ENCODE measurements at places on chromosomes 6 and 20.

DNA sequence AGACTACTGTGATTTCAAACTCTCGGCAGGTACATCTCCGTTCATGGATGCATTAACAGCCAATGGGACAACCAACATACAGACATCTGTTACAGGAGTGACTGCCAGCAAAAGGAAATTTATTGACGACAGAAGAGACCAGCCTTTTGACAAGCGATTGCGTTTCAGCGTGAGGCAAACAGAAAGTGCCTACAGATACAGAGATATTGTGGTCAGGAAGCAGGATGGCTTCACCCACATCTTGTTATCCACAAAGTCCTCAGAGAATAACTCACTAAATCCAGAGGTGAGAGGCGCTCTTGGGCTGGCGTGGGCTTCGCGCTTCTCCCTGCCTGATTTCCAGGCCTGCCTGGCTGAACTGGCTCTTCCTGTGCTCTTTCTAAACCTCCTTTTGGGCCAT is 68.4 kb downstream of the RPP40 start:
- DNase-seq, result no peak

DNA sequence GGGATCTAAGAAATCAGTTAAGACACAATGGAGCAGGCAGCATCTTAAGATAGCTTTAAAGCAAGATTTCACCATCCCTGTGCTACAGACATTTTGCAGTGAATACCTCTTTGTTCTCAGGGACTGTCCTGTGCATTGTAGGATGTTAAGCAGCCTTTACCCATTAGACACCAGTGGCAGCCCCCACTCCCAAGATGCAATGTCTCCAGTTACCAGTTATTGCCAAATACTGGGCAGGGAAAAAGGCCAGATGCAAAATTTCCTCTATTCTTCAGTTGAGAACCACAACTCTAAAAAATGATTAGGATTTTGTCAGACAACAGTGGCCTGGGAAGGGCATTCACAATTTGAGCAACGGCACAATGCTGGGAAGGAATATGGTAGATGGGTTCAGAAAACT is 6.1 kb downstream of the FBXO5 start:
- no peak for DNase-seq

DNA sequence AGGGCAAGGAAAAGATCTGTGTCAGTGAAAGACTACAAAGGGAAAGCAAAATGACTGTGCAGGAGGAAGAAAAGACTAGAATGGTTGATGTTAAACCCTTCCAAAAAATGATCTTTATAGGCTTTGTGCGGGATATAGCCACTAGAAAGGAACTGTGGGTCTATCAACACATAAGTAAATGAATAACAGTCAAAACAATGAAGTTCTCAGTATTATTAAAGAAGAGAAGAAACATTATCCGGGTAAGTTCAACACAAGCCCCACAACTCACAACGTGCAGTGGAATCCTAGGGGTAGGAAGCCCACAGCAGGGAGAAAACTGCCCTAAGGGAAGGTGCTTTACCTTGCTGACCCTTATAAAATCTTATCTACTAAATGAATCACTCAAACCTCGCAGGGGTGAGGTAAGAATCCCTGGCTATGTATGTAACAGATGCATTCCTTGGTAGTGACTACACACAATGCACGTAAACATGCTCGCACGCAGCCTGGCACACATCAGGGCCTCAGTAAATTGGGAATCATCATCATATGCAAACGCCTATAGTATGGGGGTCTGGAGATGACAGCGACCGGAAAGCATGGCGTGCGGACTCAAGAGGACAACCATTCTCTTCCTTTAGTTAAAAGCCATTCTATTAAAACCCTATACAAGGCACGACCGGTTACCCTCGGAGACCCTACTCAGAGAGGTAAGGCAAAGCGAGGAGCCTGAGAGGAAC is 11.3 kb downstream of the TFAP2A start:
- no peak for DNase-seq

DNA sequence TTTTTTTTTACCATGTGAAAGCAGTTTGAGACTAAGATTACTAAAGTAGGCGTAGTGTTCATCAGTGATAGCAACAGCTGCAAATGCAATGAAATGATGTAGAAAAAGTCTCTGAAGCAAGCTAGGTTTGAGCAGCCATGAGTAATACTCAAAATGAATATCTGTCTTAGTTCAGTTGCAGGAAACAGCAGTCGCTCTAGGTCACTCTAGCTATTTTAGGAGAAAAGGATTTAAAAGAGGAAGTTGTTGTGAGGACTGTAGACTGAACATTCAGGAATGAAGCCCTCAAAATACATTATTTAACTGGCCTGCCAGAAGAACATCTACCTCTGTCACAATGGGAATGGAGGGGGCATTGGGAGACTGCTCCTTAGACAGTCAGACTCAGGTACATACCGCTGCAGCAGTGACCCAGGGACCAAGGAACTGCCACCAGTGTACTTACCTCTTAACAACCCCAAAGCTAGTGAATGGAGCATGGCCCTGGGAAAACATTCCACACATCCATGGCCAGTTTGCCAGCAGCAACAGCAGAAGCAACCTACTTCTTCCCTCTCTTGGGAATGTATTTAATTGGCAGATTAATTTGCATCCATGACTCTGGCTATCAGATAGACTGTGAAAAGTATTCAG is 243.0 kb upstream of the KHDRBS2 start:
- DNase-seq, result no peak

DNA sequence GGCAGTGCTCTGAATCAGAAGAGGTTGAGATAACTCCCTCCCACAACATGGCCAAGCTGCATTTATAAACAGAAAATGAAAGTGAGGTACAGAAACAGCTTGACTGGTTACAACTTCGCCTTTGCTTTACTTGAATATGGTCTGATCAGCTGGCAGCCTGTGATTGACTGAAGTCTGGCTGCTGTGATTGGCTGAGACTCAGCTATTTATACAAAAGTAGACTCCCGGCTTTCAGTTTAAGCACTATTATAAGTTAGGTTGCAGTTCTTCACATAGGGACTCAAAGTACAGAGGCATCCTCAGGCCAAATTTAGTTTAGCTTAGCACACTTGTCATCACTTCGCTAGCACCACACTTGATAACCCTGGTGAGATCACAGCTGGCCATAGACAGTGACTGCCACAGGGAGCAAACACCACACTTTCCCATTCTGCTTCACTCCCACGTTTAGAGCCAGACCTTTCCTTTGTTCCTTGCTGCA is 362.6 kb downstream of the EPM2A start:
- no peak for DNase-seq

- DNase-seq, result no peak
Measured at GRCh38 chr6:121309768-121310469, 24.4 kb downstream of the TBC1D32 start.

DNA sequence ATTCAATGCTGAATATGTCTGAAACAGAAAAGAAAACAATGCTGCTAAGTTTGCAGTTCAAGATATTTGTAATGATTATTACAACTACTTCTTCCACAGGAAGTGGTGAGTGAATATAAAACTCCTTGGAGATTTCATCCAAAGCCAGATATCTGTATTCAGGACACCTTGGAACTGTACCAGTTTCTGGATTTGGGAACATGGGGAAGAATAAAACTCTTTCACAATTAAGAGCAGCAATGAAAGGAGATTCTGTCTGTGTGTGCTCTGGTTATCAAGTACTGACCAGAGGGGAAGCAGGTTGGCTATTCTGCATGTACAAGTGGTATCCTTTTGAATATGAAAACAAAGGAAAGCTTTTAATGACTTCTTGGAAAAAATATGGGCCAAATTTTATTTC is 21.1 kb downstream of the ELOVL2 start:
- no peak for DNase-seq

DNA sequence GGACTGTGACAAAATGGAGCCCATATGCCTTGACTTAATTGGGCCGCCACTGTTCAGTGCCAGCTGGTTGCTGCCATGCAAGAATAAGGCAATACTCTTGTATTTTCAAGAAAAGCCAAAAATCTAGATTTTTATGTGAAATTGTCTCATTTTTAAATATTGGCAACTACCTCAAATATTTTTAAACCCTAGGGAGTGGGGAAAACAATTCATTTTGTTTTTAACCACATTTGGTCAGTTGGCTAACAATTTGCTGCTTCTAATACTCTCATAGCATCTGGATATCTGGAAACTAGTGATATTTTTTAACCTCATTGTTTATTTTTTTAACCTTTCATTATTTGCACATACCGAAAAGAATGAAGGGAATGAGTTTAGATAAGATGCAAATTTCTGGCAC is 91.0 kb downstream of the EYA2 start:
- no peak for DNase-seq

DNA sequence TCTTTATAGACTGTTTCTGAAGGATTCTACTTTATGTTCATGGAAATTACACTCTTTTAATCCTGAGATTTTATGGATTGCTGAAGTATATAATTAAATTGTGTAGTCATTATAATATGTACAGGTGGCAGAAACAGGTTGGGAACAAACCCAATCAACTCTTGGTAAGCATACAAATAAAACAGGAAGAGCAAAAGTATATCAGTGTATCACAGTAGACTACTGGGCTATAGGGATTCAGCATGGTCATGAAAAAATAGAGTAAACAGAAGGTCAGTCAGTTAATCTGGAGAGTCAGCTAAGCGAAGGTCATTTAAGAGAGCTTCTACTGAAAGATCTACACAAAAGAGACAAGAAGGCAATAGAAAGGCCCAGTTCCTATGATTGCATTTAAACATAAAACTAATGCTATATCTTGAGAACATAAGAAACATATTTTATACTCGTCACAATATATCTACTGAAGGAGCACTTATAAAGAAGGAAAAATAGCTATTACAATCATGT is 178.9 kb upstream of the ECI2 start:
- no peak for DNase-seq

- no peak for DNase-seq
Measured at GRCh38 chr6:42829561-42830092, 47.8 kb downstream of the BICRAL start.

GRCh38 chr6:38773338-38773737 is 58.2 kb downstream of the DNAH8 start:
- no peak for DNase-seq

DNA sequence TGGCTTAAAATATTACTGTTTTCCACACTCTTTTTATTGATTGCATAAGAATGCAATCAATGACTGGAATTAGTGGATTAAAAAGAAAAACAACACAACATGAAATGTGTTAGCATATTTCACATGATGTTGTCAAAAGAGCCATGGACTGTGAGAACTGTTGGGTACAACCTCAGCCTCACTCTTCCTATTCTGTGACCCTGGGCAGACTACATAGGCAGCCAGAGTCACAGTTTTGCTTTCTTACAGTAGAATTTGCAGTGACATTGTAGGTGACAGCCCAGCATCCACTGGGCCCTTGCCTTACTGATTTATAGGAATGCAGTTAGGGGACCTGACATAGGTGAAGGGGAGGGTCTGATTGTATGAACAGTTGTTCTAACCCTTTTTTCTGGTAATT is 471.4 kb upstream of the SLC35B3 start:
- DNase-seq, result no peak

DNA sequence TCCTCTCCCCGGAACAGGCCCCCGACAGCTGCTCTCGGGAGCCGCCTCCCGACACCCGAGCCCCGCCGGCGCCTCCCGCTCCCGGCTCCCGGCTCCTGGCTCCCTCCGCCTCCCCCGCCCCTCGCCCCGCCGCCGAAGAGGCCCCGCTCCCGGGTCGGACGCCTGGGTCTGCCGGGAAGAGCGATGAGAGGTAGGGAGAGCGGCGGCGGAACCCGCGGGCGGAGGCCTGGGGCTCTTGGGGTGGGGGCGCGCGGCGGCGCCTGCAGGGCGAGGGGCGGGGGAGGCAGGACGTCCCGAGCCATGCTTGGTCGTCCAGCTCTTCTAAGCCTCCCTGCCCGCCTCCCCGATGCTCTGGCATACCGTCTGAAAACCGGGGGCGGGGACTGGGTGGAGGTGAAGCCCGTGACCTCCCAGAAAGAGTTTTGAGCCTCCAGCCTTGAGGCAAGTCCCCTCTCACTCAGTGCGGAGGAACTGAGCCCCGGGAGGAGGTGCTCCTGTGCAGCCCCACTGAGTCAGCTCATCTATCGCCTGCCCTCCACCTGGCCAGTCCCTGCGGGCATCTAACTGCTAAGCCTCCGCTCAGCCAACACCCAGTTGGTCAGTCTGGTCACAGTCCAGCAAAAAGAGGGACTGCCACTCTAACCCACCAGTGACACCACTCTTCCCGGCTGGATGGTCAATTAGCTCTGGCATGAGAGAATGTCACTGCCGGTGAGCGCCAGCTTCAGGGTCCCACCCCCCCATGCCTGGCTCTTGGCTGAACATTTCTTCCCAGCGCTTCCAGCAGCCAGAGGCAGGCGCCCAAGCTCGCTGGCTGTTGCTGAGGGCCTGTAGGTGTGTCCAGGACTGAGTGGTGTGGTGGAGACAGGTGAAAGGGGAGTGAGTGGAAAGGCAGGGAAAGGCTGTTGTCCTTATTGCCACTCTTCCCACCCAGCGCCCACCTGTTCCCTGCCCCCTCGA is 482 bp downstream of the DDR1 start:
- no peak for DNase-seq

DNA sequence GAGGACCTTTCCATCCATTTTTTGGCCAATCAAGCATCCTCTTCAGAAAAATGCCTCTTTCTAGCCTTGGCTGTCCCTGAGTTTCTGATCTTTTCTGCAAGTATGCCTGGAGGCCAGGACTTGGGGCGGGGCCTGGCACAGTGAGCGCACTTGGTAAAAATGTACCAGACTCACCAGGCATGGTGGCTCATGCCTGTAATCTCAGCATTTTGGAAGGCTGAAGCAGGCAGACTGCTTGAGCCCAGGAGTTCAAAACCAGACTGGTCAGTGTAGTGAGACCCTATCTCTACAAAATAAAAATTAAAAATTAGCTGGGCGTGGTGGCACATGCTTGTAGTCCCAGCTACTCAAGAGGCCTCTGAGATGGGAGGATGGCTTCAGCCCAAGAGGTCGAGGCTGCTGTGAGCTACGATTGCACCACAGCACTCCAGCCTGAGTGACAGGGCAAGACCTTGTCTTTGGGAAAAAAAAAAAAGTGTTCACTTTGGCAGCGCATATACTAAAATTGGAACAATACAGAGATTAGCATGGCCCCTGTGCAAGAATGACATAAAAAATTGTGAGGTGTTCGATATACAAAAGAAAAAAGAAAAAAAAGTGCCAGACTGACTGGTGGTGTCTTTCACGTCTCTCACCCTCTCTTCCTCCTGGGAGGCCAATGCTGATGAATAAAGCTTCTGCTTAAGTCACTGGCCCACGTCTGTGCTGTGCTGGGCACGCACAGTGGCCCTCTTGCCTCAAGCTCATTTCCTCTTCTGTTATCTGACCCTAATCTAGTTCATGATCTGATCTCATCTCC is 18.1 kb upstream of the SLC9A8 start:
- no peak for DNase-seq

- DNase-seq, result no peak
Measured at GRCh38 chr6:126010040-126010439, 23.7 kb downstream of the TRMT11 start.

DNA sequence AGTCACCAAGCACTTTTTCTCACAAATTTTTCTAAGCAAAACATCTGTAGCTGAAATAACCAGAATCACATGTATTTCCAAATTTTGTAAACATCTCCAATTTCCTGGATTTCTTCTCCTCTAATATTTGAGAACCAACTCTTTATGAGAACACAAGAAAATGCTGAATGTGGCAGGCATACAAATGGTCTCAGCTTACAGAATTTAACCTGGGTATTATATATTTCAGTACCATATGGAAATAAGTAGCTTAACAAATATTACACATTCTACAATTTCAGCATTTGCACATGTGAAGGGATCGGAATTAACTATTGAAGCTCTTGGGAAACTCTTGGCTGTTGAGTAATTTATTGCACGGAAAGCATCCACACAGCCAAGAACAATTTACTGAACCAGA is 92.5 kb downstream of the TBXT start:
- no peak for DNase-seq
